ENCODE measurements at places on chromosomes 6 and 20.

GRCh38 chr6:119110601-119111548, 32.4 kb upstream of the FAM184A start:
- peak; percentile 17 for DNase-seq

DNA sequence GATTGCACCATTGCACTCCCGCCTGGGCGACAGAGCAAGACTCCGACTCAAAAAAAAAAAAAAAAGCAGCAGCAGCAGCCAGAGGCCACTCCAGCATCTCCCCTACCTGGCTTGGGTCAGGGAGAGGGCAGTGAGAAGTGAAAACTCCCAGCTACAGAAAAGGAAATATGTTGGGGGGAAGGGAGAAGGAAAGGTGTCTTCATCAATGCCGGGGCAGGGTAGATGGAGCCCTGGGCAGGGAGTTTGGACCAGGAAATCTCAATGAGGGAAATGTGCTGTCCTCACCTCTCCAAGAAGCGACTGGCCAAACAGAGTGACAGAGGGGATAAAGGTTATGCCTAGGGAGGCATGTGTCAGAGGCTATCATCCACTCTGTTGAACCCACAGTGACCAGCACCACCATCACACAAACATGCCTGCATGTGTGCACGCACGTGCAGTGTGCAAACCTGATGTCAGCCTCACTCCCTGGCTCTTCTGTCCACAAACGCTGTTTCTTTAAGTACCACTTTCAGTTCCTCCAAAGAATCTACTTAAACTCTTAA, 887 bp upstream of the AIF1 start:
- DNase-seq = peak; percentile 75

GRCh38 chr20:50222309-50223038, 31.8 kb downstream of the CEBPB start:
- DNase-seq = no peak

- no peak for DNase-seq
Measured at GRCh38 chr6:108945681-108946159, 97.5 kb downstream of the ARMC2 start.

- DNase-seq = no peak
Measured at GRCh38 chr6:56552187-56553130, 90.2 kb downstream of the DST start.

GRCh38 chr6:118216751-118217150, 309.7 kb downstream of the SLC35F1 start:
- no peak for DNase-seq

DNA sequence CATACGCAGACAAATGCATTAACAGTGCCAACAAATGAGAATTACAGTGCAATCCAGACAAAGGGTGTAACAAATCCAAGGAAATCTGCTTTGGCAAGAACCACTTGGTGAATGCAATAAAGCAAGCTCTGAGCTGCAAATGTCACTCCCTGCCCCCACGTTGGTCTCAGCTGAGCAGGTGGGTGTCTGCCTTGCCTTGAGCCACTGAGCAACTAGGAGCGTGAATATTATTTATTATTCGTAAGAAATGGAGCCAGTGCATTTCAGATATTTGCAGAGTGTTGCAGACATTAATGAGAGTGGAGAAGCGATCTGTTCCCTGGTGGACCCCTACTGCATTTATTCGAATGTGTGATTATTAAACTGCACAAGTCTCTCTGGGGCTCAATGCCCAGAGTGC, 36.6 kb upstream of the F13A1 start:
- no peak for DNase-seq

GRCh38 chr6:85672623-85673022, 29.9 kb upstream of the SYNCRIP start:
- DNase-seq = no peak

DNA sequence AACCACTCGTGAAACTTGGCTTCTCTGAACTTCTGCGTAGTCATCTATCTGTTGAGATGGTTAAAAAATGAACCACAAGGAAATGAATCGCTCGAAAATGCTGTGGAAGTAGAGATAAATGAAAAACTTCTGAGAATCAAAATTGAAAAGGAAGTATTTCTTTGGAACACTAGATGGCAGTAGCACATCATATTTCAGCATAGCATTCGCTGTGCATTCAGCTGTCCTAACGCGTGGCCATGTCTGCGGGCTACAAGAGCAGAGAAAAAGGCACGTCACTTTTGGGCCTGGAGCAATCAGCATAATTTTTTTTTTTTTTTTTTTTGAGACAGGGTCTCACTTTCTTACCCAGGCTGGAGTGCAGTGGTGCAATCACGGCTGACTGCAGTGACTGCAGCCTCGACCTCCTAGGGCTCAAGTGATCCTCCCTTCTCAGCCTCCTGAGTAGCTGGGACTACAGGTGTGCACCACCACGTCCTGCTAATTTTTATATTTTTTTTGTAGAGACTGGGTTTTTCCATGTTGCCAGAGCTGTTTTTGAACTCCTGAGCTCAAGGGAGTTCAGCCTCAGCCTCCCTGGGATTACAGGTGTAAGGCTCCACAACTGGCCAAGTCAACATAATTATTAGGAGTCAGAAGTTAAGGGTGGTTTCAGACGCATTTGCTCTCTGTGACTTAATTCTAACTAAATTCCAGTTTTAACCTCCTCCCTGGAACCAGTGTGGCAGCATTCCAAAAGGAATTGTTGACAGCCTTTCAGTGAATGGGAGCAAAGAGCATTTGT, 8.8 kb upstream of the PERP start:
- peak; percentile 56 for DNase-seq

GRCh38 chr6:20846602-20847028, 312.4 kb downstream of the CDKAL1 start:
- DNase-seq = no peak

DNA sequence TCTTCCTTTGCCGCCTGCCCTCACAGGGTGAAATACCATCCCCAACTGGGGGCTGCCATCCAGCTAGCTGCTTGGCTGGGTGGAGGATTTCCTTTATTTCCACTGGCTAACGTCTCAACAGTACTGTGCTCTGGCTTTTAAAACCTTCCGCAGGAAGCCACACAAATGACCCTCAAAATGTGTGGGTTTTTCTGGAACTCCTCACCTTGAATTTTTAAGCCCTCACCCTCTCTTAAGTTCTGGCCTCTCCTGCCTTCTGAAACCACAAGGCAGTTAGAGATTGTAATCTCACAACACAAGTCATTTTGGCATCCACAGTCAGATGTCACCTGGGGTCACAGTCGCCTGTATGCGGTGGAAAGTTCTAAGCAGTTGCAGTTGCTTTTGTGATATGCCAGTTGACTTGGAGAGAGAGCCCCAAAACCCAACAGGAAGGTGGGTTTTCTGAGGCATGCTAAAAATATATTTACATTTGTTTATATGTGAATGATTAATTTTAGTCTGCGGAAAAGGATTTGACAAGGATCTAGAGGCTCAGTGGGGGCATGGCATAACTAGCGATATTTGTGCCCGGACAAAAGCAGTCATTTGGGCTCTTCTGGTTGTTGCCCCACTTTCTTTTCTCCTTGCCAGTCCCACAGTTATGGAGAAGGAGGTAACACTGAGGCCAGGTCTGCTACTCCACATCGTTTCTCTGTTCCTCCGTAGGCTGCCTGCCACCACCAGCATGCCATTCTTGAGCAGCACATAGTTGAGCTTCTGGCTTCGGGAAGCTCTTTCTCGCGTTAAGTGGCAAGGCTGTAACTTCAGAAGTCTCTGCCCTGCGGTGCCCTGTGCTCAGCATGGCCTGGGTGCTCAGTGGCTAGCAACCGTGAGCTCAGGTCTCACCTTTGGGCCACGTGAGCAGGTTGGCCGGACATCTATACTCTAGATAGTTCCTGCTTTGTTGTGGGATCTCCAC, 335.3 kb downstream of the CD83 start:
- peak; percentile 86 for DNase-seq

GRCh38 chr20:34680586-34681175, 3.8 kb upstream of the PIGU start:
- DNase-seq = peak; percentile 91

GRCh38 chr20:21241406-21241805, 61.7 kb upstream of the XRN2 start:
- DNase-seq = no peak

GRCh38 chr6:118240878-118241528, 307.1 kb upstream of the PLN start:
- DNase-seq = no peak

GRCh38 chr6:16576451-16577368, 184.6 kb downstream of the ATXN1 start:
- no peak for DNase-seq

DNA sequence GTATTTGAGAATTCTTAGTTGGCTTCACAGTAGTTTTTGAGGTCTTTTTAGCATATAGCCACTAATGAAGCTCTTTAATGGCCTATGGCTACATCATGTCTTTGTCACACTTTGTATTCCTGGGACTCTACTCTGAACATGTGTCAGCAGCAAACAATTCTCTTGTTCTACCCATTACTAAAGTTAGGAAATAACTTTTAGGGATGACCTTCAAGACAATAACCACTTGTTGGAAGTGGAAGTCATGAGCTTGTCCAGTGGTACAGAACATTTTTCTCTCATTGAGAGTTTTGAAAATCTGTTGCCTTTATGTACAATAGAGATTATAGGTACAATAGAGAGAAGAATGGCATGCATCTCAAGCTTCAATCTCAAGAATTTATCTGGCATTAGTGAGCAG, 571.6 kb upstream of the JAG1 start:
- DNase-seq = no peak

DNA sequence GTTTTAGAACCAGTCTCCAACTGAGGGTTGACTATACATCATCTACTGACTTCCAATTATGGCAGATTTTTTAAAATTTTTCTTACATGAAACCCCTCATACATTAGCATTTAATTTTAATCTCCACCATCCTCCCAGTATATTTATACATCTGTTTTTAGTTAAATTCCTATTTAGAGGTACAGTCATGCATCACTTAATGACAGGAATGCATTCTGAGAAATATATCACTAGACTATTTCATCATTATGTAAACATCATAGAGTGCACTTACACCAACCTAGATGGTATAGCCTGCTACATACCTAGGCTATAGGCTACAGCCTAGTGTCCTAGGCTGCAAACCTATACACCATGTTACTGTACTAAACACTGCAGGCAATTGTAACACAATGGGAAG, 316.7 kb upstream of the MARCKS start:
- DNase-seq = no peak

GRCh38 chr6:125188037-125188436, 34.5 kb downstream of the TPD52L1 start:
- no peak for DNase-seq

- peak; percentile 4 for DNase-seq
Measured at GRCh38 chr6:30411515-30412207, 66.7 kb downstream of the RPP21 start.

GRCh38 chr20:56964901-56965300, 301.5 kb downstream of the BMP7 start:
- no peak for DNase-seq

DNA sequence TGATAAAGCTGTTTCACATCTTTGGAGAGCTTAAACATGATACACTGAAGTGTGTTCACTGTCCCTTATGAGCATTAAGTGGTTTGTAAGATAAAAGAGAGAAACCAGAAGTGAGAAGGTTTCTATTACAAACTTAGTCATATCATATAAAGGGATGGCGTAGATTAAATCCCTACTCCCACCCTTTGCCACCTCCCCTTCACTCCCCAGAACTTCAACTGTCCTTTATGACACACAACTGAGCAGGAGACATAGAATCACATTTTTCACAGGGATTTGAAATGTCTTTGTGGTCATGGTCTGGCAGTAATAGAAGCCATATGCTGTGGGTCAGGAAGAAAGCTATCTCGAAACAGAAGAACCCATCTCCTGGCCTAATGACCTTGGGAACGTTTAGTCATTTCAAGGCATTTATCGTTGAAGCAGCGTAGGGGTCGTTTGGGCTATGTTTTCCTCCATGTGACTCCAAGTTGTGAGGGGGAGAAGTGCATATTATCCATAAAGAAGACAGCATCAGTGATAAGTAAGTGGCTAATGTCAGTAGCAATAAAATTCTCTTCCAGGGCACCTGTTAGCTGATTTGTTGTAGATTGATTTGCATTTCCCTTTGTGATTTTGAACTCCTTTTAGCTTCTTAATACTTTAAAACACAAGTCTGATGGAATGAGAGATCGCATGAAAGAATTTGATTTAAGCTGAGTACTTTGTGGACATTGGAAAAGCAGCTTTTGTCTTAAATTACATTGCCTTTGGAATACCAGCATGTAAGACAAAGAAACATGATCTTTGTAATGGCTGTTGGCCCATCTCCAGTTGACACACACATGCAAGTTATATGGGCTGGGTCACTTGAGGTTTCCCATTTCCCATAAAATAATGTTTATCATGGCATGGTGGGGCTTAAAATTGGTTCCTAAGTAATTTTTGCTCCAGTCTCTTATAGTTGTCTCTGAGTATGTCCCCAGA, 501.5 kb upstream of the FLRT3 start:
- DNase-seq = no peak

- DNase-seq = no peak
Measured at GRCh38 chr6:166308033-166308768, at the start of gene PRR18. Gene PRR18, minus strand, starts transcription at chr6:166308392. Its CDS starts 250 bp downstream, at chr6:166308142.

- no peak for DNase-seq
Measured at GRCh38 chr6:38367231-38367630, 272.5 kb downstream of the BTBD9 start.

DNA sequence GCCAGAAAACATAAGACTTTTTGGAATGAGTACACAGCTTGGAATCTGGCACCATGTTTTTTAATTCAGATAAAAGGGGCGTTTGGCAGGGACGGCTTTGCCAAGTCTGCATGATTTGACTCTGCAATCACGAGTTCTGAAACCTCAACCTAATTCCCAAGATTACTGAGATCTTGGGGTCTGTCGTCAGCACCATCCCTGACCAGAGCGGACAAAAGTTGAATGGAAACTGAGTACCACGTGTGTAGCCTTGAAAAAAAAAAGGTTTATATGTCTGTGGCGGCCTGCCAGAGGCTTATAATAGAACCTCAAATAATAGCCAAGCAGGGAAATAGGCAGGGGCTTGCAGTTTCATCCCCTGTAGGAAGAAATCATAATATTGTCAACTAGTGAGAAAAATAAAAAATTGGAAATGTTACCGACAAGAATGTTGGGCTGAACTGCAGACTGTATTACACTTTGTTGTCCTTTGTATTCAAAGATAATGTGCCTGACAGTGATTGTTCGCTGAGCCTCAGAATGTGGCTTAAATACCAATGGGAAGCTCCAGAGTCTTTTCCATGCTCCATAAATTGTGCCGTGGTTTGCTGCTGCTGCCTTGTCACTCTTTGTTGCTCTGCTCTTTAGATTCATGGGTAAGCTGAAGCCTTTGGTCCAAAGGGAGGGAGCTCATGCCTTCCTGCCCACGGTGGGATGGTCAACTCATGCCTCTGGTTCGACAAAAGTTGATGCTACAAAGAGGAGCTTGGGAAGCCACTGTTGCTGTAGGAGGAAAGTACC, 118.8 kb upstream of the ARID1B start:
- DNase-seq = no peak

Data from HL-60 (cell line).